Caco-2 (cell line): ENCODE measurements at places on chromosomes 7 and 10.

DNA sequence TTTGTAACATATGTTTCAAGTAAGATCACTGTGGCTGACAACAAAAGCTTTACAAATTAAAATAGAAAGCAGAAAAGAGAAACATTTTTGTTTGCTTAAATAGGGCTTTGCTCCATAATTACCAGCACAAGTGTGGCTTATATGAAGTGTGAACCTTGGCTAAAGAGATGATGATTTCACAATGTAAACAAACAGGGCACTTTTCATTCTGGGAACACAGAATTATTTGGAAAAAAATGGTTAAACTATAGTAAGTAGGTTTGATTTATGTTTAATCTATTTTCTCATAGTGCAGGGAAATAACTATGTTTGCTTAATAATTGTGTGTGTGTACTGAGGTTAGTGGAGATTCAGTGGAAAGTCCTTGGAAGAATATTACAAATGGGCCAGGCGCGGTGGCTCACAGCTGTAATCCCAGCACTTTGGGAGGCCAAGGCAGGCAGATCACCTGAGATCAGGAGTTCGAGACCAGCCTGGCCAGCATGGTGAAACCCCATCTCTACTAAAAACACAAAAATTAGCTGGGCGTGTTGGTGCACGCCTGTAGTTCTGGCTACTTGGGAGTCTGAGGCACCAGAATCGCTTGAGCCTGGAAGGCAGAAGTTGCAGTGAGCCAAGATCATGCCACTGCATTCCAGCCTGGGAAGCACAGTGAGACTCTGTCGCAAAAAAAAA lies 19.1 kb upstream of the OTUD1 start:
- DNase-seq: no peak

GRCh38 chr7:27603813-27604212 lies 58.9 kb downstream of the HIBADH start:
- DNase-seq: no peak

DNA sequence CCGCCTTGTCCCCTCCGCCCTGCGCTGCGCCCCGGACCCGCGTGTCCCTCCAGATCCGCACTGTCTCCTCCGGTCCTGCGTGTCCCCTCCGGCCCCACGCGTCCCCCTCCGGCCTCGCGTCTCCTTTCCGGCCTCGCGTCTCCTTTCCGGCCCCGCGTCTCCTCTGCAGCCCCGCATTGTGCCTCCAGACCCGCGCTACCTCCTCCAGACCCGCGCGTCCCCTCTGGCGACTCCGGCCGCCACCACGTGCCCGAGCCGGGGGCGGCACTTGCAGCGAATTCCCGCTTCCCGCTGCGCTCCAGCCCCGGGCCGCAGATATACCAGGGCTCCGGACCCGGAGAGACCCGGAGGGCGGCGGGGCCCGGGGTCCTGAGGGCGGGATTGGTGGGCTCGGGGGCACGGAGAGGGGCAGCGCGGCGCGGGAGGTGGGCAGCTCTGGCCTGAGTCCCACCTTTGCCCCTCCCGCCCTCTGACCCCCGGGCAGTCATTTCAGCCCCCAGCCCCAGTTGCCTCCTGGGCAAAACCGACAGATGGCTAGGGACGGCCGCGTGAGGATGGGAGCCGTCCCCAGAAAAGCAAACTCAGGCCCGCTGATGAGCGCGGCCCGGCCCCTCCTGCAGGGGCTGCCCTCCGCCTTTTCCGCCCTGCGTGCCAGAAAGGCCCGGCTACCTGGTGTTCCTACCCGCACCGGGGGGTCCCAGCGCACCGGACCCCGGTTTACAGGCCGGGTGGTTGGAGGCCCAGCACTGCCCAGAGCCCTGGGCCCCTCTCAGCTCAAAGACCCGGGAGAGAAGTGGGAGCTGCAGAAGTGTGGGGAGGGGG lies 56.5 kb downstream of the RBM17 start:
- DNase-seq: no peak

- no peak for DNase-seq
Observed at GRCh38 chr7:135980665-135981180, 3.6 kb upstream of the MTPN start.

- no peak for DNase-seq
Observed at GRCh38 chr7:115356999-115357702, 435.3 kb downstream of the MDFIC start.

DNA sequence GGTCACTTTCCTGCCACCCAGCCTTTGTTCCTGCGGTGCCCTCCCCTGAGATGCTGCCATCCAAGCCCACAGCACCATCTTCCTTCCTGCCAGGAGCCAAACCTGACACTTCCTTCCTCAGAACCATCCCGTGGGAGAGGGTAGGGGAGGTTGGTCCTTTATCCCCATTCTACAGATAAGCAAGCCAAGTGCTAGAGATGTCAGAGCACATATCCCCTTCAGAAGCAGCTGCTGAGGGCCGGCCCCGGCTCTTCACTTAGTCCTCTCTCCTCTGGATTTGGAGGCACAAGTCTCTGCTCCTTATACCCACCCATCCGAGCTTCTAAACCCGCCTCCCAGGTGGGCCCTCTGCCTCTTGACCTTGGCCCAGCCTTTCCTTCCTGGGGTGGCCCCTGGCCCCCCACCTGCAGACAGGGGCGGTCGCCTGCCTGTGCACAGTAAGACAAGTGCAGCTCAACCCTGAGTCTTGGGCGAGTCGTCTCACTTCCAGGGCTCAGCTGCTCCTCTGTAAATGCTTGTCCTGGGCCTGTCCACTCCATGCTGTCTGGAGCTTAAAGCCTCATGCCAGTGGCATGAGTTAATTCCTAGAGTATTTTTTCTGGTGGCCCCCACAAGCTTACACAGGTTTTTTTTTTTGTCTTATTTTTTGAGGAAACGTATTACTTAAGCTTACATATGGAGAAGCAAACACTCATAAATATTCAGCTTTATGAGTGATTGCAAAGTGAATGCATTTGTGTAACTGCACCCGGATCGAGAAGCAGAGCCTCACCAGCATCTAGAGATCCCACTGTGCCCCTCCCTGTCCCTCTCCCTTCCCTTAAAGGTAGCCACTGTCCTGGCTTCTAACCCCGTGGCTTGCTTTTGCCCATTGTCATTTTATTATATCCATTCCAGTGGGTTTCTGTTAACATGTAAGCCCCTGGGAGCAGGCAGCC lies 125.1 kb downstream of the CDH23 start:
- no peak for DNase-seq

DNA sequence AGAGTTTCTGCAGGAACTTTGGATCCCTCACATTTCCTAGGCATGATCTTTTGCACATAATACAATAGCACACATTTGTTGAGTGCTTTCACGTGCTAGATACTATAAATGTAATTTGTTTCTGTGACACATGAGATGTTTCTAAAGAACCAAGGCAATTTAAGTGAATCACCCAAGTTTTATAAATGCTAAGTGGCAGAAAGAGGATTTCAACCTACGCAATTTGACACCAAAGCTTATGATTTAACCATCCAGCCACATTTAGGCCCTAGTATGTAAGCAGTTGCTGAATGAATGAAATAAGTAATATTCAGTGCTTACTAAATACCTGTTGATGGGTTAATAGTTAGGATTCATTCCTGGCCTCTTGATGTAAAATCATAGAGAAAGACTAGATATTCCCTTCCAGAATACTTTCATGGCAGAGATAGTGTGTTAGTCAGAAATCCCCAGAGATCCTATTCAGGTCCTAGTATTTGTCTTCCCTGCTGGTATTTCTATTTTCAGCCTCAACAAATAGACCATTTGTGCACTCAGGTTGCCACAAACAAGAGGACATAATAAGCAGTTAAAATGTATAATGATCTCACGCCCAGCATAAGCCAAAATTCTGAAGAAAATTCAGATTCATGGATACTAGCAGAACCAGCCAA lies 572.6 kb downstream of the IPMK start:
- DNase-seq: no peak

DNA sequence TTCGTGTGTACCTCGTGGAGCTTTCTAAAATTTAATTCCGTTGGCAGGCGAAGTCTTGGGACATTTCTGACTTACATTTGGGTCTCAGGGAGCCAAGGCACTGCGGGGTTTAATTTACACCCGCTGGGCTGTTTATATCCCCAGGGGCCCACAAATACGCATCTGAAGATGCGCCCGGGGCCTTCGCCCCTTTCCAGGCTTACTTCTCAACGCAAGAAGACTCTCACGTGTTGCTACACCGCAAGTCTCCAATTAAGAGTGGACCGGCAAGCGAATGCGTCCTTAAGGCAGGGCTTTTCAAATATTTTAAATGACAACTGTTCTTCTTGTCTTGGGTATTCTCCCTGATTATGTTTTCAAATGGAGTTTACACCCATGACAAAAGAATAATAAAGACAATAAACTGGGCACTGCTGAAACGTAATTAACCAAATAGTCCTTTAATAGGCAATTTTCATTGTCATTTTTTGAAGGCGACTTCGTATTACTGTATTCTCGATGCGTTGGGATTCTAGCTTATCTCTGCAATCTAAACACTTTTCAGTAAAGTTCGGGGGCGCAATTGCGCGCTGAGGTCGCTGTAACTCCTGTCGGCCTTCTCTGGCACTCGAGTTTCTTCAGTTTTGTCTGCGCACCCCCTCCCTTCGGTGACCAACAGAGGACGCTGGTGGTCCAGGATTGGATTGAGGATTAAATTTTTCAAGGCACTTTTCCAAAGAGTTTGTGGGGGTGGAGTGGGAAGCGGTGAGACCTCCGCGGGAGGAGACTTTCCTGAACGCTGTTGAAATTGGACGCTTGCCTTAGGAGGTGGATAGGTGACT lies 837 bp upstream of the IGFBP3 start:
- peak; percentile 33 for DNase-seq

DNA sequence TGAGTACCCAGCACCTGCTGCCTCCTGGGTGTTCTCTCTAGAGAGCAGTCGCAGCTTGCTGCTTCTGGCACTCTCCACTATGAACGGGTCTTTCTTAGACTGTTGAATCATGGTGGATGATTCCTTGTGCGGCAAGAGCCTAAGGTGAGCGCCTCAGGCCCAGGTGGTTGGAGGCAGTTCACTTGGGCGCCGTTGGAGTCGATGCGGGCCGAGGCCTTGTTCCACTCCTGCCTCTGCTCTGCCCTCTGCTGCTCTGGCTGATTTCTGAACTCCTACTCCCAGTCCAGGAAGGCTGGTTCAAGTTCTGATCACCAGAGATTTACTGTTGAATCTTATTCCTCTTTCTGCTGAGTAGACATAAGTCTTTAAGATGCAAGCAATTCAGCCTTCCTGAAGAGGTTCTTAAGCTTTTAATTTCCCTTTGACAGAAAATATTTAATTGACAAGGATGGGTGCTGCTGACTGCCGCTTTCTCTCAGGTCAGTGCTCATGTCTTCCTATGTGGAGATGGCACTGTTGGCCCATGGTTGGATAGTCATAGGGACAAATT lies 10.4 kb downstream of the YKT6 start:
- peak; percentile 8 for DNase-seq

DNA sequence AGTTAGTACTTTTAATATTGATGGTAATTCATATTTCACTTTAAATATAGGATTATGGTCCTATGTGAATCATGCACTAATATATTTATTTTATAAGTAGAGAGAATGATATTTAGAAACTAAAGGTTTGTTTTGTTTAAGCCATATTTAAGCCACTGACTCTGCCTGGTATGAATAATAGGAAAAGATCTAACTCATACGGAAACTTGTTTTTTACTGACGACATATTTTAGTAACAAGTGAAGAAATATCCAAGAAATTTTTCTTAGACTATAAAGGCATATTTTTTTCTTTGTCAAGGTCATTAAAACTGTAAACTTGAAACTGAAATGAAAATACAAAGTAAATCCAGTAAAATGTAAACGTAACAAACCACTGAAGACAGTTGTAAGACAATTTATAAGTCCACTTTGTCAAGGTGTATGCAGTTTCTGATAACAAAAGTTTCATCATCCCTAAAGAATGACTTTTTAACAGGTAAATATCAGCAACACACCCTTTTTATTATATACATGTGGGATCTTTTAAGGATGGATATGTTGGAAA lies 147.1 kb downstream of the PHF14 start:
- no peak for DNase-seq

- no peak for DNase-seq
Observed at GRCh38 chr10:63055705-63056104, 77.4 kb upstream of the NRBF2 start.

DNA sequence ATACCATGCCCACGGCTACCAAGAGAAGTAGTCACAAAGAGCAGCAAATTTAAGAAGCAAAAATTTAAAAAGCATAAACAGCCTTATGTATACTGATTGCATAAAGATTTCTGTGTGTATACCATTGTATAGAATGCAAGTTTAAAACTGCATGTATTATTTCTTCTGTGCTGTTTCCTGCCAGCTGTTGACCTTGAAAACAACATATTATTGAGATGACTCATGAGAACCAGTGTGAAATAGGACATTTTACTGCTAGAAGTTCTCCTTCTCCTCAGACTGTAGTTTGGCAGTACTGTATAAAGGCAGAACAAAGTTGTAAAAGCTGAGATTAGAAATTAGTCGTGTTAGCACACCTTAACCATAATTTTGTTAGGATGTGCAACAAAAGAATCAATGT lies 42.3 kb upstream of the SGCE start:
- no peak for DNase-seq

- no peak for DNase-seq
Observed at GRCh38 chr10:66804962-66805361, 120.9 kb upstream of the LRRTM3 start.

DNA sequence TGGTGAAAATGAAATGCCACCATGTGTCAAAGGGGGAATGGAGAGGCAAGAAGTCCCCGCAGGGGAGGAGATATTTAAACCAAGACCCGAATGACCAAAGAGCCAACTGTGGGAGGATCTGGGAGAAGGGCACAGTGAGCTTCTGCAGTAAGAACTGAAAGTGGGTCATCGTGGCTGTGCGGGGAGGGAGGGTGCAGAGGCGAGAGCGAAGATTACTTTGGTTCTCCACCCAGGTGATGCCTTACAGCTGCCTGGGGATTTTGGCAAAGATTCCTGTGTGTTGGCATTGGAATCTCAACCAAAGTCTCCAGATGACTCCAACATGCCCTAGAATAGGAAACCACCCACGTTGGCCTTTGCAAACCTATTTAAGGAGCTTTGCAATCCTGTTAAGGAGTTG lies 44.2 kb upstream of the ADAM12 start:
- DNase-seq: no peak

DNA sequence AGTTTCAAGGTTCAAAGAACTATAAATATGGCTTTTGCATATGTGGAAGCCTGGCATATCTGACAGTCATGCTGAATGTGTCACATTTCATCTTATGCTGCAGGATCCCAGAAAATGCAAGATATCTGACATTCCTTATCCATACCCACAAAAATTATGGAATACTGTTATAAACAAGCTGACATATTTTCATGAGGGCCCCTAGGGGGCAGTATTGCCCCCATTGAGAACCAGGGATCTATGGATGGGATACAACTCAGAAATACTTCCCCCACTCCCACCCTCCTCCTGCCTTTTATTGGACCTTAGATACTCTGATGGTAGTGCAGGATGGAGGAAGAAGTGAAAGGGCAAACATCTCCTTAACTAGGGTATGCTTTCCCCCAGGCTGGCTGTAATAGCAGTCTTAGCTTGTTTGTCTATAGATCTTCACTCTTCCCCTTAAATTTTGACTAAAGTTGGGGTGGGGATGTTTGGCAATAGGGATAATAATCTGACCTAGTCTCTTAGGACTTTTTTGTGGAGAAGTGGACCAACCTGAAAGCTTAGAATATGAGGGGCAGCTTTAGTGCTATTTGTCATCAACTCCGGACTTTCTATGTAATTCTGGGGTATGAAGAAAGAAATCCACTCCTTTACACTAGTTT lies 3.5 kb upstream of the GNGT1 start:
- no peak for DNase-seq

GRCh38 chr7:93569189-93569588 lies 5.3 kb downstream of the CALCR start:
- DNase-seq: no peak

GRCh38 chr10:52314822-52315552 lies 906 bp downstream of the DKK1 start:
- no peak for DNase-seq
